Hypothalamus (tissue), 51 donors: ENCODE measurements at places on chromosomes 2 and 18.

- DNase-seq = no peak
Measured at GRCh38 chr2:254241-254640, 9.6 kb downstream of the SH3YL1 start.

- no peak for DNase-seq
Measured at GRCh38 chr18:49692906-49693716, 120.2 kb downstream of the ACAA2 start.

GRCh38 chr2:234797566-234798250, 154.1 kb upstream of the SH3BP4 start:
- no peak for DNase-seq

GRCh38 chr18:49491534-49491856, 4.5 kb upstream of the C18orf32 start:
- DNase-seq = no peak

GRCh38 chr2:213036836-213037235, 114.6 kb downstream of the IKZF2 start:
- DNase-seq = no peak

DNA sequence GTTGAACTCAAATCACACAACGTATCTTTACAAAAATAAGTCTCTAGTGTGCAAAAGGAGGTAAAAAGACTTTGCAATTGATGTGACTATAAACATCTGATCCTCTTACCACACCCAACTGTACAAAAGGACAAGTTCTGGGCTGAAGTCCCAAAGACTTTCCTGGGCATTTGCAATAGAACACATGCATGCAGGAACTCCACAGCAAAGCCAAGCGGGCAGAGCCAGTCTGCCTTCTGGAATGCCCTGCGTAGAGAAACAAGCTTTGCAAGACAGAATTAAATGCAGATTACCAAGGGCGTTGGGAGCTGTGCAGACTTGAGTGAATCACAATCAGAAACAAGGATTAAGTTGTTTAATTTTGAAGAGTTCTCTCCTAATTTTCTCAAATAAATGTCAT, 208.4 kb upstream of the ZNF521 start:
- DNase-seq = no peak

DNA sequence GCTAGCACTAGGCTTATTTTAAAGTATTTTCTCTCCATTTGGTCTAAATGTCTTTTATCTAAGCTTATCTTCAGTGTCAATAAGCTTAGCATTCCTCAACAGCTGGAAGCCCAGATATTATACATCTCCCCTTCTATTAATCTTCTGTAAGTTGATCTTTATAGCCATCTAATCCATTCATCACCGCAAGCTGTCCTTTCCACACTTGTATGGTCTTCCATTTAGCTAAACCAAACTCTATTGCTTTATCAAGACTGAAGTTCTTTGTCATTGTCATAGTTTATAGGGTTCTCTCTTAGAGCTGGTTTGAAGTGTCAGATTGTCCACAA, 101.3 kb upstream of the GPR45 start:
- no peak for DNase-seq

DNA sequence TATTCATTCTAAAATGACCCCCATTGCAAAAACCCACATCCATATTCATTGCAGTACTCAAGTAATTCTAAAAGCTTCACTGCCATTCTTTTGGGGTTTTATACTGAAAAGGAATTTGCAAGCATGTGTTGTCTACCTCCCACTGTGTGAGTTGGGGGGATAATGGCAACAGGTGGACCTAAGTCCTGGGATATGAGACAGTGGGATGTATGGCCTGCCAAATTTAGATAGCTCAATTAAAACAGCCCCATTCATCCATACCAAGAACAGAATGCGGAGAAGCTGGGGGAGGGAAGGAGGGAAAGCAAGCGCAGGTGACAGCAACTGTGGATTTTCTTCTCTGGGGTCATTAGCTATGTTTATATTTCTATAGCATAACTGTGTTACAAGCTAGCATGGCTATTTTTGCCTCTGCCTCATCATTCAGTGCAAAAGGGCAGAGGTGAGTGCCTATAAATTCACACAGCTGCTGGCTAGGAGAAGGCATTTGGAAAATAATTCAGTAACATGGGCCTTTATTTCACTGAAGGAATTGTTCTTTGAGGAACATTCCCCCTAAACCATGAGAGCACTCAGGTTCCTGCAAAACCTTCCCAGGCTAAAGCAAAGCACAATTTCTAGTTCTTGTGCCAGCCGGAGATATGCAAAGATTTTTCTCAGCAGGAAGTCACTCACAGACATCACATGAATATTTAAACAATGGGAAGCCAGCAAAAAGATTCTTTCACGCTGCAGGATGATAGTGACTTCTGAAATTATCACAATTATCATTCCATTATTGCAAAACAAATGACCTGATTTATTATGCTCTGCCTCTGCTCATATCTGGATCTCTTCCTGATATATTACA, 393.9 kb upstream of the ACVR2A start:
- no peak for DNase-seq

DNA sequence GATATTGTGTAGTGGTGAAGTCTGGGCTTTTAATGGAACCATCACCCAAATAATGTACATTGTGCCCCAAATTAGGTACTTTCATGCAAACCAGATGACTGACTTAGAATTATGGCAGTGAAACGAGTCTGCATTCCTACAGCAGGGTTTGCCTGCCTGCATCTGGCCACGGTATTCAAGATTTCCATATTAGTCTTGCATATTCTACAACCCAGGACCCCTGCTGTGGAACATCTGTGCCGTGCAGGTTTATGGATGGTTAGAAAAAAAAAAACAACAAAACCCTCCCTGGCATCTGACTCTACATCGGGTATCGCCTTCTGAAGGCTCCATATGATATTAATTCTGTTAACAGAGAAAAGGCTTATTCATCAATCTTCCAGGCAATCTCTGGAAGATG, 394.8 kb downstream of the DCDC2C start:
- DNase-seq = no peak

- DNase-seq = no peak
Measured at GRCh38 chr2:190093793-190094192, 31.3 kb upstream of the MSTN start.

- no peak for DNase-seq
Measured at GRCh38 chr2:161571051-161571429, 53.2 kb upstream of the SLC4A10 start.
